Large intestine (tissue), 12 donors: ENCODE measurements at places on chromosomes 3 and 15.

GRCh38 chr3:194166682-194167479, 30.9 kb downstream of the HES1 start:
- peak overlapping the region; percentile 36 for H3K27ac ChIP-seq
- H3K36me3 ChIP-seq = no peaks in the 10 kb centered on the region
- no peaks in the 10 kb centered on the region for H3K27me3 ChIP-seq
- no peak for DNase-seq
- no peak overlapping the region for H3K4me3 ChIP-seq
- H3K4me1 ChIP-seq = peaks cover 27% of the 10 kb centered on the region

DNA sequence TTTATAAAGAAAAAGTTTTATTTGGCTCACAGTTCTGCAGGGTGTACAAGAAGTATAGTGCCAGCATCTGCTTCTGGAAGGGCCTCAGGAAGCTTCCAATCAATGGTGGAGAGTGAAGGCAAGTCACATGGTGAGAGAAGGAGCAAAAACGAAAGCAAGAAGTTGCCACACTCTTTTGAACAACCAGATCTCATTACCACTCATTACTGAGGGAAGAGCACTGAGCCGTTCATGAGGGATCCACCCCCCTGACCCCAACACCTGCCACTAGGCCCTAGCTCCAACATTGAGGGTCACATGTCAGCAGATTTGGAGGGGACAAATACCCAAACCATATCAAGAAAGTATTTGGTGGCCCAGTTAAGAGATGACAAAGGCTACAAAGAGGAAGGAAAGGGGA, 239.3 kb upstream of the UBE2E1 start:
- no peak overlapping the region for H3K4me3 ChIP-seq
- no peaks in the 10 kb centered on the region for H3K36me3 ChIP-seq
- no peaks in the 10 kb centered on the region for H3K4me1 ChIP-seq
- no peaks in the 10 kb centered on the region for H3K27me3 ChIP-seq
- no peak for DNase-seq
- no peak overlapping the region for H3K27ac ChIP-seq

- no peak overlapping the region for H3K4me3 ChIP-seq
- H3K27me3 ChIP-seq = no peaks in the 10 kb centered on the region
- peaks cover 4% of the 10 kb centered on the region for H3K4me1 ChIP-seq
- no peak overlapping the region for H3K27ac ChIP-seq
- DNase-seq = no peak
Measured at GRCh38 chr15:67550522-67550921, 8.0 kb downstream of the MAP2K5 start.

DNA sequence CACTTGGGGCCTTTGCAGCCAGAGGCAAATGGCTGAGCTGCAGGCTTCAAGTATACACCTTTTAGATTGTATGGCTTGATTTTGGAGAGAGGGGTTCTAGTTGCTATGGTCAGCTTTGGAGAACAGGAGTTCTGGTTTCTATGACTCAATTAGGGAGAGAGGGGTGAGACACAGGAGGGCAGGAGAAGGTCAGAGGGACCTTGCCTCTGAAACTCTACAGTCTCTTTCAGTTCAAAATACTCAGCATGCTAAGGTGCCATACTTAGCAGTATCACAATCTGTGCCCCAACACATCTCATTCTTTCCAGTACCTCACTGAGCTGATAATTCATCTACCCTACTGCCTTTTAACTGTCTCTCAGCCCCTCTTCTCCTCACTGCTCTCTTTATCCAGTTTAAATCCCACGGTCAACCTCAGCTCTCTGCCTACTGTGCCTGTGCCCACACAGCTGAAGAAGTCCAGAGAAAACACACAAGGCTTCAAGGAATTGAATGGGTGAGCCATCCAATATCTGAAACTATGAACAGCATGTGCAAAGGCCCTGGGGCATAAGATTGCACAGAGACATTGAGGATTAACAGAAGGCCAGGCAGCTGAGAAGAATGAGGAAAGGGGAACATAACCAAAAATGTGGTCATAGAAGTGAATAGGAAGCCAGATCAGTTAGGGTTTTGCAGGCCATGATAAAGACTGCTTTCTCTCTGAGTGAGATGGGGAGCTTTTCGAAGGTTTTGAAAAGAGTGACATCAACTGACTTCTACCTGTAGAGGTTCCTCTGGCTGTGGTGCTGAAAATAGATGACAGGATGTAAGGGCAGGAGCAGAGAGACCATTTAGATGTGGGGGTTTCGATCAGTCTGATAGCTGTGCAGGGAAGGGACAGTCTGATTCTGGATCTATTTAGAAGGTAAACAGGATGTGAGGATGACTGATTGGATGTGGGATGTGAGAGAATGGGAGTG, 54.5 kb upstream of the C3orf80 start:
- H3K36me3 ChIP-seq = no peaks in the 10 kb centered on the region
- H3K27me3 ChIP-seq = no peaks in the 10 kb centered on the region
- no peak overlapping the region for H3K27ac ChIP-seq
- H3K4me1 ChIP-seq = peaks cover 3% of the 10 kb centered on the region

GRCh38 chr15:67157521-67158252, 92.3 kb downstream of the SMAD3 start:
- peaks cover 12% of the 10 kb centered on the region for H3K36me3 ChIP-seq
- peaks cover 11% of the 10 kb centered on the region for H3K4me1 ChIP-seq
- no peaks in the 10 kb centered on the region for H3K27me3 ChIP-seq
- DNase-seq = no peak
- no peak overlapping the region for H3K27ac ChIP-seq
- no peak overlapping the region for H3K4me3 ChIP-seq
